ENCODE measurements at places on chromosomes 13 and 19.

DNA sequence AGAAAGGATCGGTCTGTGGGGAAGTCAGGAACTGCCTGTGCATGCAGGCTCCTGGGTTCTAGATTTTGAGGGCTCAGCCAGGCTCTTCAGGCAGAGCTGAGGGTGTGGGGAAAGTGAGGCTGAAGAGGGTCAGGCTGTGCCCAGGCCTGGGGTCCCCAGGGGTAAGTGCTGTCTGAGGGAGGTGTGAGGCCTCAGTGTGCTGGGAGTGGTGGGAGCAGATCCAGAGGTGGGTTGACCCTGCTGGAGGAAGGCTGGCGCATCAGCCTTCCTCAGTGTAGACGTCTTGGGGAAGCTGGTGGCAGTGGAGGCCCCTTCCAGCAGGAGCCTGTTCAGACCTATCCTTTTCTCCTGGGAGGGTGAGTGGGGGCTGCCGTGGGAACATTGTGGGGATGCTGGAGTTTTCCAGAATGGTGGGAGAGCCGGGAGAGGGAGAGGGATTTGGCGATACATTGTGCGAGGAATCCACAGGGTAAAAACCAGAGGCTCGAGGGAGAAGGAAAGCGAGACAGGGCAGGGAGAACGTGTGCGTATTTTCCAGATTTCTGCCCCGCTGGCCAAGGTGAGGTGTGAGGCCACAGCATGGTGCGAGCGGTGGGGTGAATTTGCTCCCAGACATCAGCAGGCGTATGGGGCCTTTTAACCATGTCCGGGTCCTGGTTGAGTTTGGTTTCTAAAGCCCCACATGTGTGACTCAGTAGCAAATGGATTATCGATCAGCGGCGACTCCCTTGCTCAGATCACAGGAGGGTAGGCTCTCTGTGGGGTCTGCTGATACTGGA is 237.7 kb downstream of the TEX29 start:
- DNase-seq: no peak

DNA sequence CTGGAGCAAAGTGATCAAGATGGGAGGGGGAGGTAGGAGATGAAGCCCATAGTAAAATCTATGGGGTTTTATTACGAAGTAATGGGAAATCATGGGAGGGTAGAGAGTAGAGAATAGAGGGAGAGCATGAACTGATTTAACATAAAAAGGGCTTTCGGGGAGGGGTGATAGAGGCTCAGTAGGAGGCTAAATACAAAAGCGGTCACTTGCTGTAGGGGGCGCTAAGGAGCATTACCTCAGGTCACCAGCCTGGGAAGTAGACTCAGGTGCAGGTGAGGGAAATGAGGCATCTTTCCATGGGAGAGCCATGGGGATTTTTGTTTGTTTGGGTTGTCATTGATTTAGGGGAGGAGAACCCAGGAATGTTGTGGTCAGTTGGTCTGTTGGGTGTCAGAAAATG is 14.1 kb downstream of the KRTDAP start:
- DNase-seq: no peak

- DNase-seq: no peak
These were observed 26.6 kb downstream of the KLF12 start for GRCh38 chr13:74107598-74107997.

DNA sequence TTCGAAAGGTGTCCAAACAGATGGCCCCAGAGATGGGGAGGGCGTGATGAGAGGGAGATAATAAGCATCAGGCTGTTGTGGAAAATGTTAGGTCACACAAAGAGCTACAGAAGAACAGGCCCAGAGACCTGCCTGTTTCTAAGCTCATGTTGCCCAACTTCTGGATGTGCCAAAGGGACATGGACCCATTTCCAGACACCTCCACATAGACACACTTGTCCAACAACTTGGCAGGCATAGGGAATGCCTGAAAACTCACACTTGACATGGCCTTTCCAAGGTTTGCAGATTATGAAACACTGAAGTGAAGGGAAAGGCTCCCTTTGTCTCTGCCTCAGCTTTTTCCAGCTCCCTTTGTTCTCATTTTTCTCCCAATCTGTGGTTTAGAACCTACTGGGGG is 43.5 kb upstream of the CYP2B6 start:
- no peak for DNase-seq

GRCh38 chr13:63208826-63209225 is 1793.2 kb upstream of the PCDH20 start:
- no peak for DNase-seq

- DNase-seq: no peak
These were observed 24.5 kb upstream of the ZNF83 start for GRCh38 chr19:52662631-52663030.

DNA sequence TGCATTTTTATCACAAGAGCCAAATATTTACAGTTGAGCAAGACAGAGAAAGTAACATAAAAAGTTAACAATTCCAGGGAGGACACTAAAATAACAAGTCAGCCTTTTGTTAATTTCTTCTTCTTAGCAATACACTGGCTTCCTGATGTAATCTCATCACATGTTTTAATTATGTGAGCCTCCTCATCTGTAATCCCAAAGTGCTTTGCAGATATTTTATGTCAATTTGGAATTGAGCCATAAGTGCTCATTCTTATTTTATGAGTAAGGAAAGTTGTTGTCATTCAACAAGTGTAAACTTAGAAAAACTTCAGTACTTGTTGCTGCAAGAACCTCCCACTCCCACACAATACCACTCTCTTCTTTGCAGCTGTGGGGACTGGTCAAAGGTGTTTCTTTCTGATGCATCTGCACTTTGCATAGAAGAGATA is 223.6 kb downstream of the GPC6 start:
- no peak for DNase-seq

DNA sequence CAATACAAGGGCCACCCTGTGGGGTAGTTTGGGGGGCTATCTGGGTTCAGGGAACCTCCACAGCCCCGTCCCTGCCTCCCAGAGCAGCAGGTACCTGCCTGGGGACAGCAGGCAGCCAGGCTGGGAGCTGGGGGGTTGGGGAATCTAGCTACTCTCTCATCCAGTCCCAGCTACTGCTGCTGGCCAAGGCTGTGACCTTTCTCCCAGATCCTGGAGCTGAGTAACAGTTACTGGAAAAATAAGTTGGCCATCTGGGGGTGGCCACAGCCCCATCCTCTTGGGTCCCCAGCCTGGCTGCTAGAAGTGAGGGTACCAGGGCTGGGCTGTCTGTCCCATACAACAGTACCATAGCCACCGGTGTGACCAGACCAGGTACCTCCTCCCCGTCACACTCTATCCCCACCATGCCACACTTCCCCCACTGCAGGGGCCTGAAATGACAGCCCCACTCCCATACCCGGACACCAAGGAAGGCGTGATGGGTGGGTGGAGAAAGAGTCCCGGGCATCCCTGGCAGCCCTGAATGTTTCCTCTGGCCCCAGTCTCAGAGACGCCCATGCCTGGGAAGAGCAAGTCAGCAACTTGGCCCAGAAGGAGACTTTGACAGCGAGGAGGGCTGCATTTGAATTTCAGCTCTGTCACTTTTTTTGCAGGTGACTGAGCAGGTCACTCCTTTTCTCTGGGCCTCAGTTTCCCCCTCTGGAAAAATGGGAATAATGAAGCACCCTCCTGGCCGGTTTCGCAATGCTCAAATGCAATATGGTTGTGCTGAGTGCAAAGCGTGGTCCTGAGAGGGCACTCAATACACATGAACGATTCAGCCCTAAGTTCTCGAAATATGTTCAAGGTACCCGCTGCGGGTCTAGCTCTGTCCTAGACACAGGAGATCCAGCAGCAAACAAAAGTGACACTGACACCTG is 30.7 kb upstream of the NFIC start:
- DNase-seq: no peak

- no peak for DNase-seq
These were observed 38.7 kb upstream of the ZNF766 start for GRCh38 chr19:52230685-52231084.

- no peak for DNase-seq
These were observed 16.1 kb upstream of the ABCC4 start for GRCh38 chr13:95317039-95317989.

DNA sequence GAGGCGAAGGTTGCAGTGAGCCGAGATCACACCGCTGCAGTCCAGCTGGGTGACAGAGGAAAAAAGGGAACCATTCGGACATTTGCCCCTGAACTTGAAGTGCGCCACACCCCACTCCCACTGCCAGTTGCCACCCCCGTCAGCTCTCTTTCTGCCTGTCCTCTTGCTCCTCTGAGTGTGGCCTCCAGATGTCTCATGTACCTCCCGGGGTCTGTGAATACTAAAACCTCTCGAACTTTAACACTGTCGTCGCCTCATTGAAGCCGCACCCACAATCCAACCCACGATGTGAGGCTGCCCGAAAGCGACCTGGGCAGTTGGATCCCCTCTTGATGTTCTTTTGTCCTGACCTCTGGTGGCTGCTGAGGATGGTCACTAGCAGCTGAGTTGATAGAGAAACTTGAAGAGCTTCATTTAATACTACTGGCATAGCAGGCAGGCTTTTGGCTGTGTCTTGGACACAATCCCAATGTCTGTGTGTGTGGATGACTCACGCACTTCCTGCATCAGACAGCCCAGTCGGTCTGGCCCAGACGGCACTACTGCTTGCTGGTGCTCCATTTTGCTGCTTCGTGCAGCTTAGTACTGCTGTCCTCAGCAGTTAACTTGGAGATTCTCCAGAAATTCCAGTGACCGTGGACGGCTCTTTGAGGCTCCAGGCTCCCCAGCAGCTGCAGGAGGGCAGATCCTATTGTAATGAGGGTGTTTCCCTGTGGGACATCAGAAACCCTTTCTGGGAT is 4.2 kb downstream of the FPR3 start:
- DNase-seq: no peak

DNA sequence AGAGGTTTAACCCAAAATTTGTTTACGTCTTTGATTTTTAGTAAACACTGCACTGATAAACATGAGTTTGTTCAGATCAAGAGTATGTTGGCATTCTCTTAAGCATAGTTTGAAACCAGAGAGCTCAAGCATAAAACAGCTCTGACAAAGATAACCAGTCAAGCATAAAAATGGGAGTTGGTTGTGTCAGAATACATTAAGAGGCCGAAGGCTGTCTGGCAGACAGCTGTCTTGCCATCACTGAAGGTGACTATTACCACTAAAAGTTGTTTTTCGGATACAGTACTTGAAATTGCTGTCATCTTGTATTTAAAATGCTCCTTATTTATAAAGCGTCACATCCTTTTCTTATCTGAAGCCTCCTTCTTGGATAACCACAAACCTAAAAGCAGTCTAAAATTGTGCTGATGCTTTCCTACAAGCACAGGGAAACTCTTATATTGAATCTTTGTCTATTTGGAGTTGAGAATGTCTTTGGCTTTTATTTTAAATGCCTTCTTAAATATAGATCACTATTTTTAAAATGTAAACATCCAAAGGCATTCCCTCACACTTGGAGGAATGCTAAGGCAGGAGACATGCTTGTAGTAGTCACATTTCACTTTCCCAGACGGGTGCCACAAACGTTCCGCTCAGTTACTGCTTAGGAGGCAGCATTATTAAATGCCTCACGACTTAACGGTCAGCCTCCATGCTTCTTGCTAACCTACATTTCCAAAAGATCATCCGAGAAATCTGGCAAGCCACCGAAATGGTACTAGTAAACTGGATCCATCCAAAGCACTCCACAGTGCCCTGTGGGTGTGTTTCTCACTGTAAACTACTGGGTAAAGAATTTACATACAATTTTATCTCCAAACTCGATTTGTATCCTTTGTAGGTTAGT is 1.5 kb downstream of the SMAD9 start:
- no peak for DNase-seq

DNA sequence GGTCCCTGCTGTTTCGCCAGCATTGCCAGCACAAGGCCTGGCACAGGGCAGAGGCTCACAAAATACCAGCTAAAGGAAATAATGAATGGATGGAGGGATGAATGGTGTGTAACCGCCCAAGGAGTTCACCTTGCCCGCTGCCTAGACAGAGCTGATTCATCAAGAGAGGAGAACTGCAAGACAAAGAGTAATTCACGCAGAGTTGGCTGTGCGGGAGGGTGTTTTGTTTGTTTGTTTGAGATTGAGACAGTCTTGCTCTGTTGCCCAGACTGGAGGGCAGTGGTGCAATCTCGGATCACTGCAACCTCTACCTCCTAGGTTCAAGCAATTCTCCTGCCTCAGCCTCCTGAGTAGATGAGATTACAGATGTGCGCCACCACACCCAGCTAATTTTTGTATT is 3.0 kb downstream of the OPA3 start:
- DNase-seq: no peak

DNA sequence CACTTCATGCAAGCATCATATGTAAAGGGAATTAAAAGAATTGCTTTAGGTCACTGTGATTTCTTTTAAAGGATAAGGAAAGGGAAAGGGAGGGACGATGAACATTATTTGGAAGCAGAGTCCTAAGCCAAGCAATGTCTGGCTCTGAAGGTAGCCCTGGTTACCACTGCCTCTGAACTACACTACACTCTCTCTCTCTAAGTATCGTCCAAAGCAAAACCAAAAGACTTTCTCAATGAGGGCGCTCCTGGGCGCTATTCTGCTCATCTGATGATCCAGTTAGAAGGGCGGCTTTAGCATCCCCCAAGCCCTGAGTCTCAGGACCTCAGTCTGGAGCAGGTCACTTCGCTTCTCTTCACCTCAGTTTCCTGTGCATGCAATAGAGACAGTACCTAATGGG is 26.2 kb downstream of the FOXO1 start:
- DNase-seq: no peak
